Epithelial cell of esophagus (primary cell): ENCODE measurements at places on chromosomes 6 and 20.

DNA sequence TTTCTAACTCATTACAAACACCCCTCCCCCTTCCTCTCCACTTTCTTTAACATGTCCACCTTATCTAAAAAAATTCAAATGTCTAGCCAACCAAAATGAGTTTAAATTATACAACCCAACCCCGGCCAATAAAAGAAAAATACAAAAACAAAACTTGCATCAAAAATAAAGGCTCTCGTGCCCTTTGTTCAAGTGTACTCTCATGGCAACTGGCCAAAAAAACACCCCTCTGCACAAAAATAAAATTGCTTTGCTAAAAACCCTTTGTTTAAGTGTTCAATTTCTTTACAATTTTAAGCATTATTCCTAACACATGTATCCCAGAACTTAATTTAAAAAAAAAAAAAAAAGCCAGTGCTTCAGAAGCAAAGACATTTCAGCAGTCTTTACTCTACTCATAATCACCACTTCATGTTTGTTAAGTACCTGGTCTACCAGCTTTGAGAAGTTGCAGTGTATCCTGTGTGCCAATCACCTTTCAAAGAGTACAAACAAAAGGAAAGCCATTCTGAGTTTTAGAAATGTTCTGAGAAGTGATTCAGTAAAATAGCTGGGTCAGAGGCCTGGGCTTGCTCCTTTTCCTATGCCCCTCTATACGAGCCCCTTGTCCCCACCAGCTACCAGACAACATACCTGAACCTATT, 87.5 kb downstream of the MDN1 start:
- no peak for DNase-seq

GRCh38 chr6:157631838-157632614, 191.0 kb upstream of the SNX9 start:
- DNase-seq, result no peak

GRCh38 chr20:44993343-44993742, 27.0 kb downstream of the STK4 start:
- peak; percentile 33 for DNase-seq

GRCh38 chr6:133916650-133917151, 27.8 kb downstream of the TCF21 start:
- DNase-seq, result peak; percentile 87

DNA sequence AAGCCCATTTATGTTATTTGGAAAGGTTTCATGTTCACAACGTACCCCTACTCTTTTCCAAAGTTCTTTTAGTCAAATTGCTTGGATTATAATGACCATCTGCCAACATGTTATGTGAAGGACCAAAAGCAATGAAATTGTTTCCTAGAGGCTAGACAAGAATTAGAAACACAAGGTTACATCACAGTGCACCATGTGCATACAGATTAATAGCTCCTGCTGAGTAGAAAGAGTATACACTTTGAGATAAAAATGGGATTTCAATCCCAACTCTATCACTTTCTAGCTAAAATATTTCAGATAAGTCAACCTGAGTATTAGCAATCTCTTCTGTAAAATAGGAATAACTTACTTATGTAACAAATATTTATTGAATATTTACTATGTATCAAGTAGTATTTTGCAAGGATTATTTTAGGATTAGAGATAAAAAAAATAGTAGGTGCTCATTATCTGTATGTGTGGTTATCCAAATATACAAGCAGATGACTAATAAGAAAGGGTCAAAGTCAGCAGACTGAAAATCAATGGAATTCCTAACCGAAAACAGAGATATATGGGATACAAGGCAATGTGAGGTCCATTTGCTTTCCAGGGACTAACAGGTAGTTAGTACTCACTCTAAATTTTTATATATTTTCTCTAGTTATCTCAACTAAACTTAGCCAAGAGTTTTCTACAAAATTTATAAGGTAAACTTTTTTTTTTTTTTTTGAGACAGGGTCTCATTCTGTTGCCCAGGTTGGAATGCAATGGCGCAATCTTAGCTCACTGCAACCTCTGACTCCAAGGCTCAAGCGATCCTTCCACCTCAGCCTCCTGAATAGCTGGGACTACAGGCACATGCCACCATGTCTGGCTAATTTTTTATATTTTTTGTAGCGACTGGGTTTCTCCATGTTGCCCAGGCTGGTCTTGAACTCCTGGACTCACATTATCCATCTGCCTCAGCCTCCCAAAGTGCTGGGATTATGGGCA, 127.7 kb downstream of the PDSS2 start:
- no peak for DNase-seq

DNA sequence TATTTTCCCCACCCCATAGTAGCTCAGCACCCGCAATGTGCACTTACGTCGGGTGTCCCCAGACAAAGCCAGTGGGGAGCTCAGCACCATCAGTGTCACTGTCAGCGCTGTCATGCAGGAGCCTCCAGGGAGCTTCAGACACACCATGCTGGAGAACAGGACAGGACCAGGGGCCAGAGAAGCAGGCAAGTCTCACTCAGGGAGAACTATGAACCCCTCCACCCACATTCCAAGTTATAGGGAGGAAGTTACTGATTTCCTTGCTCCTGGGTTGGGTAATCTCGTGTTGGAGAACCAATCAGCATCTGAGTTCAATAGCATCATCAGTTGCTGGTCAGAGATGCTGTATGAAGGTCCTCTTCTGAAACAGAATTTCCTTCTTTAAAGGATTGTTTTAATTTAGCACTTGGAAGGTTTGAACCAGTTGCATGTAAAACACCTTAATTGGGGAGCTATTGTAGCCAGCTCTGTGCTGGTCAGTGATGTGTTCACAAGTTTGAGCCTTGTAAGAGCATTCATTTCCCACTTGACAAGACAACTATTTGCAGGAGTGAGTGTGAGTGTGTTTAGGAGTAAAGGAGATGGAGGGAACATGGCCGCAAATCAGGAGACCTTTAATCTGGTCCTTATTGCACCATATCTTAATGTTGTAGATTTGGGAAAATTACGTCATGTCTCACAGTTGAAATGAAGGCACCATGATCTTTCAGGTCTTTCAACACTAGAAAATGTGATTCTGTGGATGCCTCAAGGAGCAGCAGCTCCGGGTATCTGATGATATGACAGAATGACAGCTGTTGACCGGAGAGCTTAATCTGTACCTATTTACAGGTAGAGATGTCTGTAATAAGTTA, at the start of gene HLA-DRB1:
Gene HLA-DRB1, minus strand, starts transcription at position 253 of the 854 bp plus-strand sequence. Its CDS starts 106 bp downstream, at position 147.
- DNase-seq, result peak; percentile 32

DNA sequence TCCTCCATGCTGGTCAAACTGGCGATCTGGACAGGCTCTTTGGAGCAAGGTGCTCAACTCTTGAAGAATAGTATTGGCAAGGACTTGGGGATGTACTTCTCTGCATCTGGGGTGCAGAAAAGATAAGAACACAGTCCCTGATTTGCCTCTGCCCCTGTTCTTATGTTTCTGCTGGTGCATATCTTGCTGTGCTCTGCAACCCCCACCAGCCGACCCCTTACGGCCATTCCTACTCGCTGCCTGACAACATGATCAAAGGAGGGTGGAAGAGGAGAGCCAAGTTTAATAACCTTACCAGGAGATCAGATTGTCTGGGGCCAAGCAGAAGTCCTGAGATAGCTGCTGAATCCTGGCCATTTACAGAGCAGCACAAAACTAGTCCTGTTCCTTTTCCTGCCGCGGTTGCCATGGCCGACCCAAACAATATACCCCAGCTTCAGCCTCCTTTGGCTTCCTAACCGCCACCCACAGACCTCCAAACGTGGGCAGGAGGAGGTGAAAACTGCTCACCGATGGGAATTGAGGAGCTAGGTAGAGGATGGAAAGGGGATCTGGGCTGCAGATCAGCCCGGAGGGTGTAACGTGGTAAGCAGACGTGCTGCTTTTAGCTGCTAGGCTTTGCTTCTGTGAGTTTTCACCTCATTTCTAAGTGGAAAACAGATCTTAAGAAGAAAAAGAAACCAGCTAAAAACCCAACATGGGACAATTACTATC, 60.9 kb downstream of the ATXN1 start:
- no peak for DNase-seq

DNA sequence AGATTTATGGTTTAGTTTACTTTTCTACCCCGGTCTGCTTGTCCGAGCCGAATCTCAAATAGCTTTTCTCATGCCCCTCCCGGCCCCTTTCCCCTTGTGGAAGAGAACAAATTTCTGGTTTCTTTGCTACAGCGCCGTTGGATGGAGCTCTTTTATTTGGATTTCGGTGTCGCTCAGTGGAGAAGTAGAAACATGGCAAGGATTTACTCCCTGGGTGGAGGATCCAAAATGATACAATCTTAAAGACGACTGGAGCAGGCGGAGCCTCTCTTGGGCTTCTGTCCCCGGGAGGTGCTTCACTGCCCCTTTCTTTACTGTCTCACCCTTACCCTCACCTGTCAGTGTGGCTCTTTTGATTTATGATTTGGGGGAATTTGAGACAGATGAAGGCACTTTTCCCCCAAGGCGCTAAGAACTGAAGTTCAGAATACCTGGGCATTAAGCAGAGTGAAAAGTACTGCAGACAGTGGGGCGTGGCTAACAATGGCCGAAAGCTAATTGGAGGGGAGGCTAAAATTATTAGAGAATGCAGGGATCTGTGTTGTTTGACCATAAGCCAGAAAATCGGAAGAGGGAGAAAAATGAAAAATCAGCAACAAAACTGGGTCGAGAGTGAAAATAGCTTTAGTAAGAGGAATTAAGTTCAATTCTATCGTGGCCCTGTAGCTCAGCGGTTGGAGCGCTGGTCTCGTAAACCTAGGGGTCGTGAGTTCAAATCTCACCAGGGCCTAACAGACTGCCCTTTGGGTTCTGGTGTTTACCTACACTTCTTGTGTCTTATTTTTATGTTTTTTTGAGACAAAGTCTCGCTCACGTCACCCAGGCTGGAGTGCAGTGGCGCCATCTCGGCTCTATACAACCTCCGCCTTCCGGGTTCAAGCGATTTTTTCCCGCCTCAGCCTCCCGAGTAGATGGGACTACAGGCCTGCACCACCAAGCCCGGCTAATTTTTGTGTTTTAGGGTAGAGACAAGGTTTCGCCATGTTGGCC, 145.1 kb upstream of the ZNF184 start:
- DNase-seq, result peak; percentile 63

DNA sequence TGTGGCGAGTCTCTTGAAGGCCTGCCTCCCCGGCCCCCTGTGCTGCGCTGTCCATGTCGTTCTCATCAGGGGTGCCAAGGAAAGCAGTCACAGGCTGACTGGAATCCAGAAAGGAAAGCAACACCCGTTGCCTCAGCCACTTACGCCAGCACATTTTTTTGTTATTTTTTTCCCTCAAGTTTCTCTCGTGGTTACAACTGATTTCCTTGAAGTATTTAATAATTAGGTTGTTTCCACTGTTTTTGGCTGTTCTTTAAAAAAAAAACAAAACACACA, 17.9 kb upstream of the SLC22A1 start:
- DNase-seq, result no peak
